ENCODE measurements at places on chromosomes 5 and 9.

- DNase-seq: no peak
Measured at GRCh38 chr9:29397148-29397547, 1823.9 kb upstream of the C9orf72 start.

GRCh38 chr5:77621440-77621839 lies 17.1 kb downstream of the OTP start:
- DNase-seq: no peak

DNA sequence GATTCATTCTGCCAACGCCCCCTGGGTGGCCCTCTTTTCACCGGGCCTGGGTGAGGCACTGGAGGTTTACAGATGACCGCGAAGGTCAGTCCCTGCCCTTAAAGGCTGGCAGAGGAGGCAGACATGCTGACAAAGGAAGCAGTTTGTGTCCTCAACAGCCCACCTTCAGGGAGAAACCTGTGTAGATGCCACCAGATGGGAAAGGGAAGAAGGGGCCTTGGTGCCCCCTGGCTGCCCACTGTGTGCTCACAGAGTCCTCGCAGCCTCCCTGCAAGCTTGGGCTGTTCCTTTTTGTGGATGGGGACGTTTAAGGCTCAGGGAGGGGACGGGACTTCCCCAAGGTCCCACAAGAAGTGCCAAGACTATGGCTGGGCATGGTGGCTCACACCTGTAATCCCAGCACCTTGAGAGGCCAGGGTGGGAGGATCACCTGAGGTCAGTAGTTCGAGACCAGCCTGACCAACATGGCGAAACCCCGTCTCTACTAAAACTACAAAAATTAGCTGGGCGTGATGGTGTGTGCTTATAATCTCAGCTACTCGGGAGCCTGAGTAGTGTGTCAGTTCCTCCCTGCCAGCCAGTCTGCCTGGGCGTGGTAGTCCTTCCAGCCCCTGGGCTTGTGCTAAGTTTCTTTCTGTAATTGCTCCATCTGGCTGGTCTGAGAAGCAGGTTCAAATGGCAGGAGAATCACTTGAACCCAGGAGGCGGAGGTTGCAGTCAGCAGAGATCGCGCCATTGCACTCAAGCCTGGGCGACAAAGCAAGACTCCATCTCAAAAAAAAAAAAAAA lies 36.2 kb downstream of the NEK6 start:
- DNase-seq: no peak

DNA sequence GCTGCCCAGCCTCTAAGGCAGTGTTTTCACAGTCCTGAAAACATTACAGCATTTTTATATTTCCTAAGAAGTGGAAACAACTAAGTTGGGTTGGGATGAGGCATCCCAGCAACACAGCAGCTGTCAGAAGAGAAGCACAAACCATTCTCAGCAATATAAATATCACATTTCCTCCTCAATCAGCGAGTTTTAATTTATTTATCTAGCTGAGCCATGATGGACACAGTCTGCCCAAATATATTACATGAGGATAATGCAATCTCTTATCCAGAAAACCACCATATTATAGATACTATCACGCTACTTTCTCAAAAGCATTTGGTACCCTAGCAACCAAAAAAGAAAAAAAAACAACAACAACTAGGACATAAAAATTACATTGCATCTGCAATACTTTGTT lies 158.5 kb downstream of the FSTL4 start:
- DNase-seq: no peak

DNA sequence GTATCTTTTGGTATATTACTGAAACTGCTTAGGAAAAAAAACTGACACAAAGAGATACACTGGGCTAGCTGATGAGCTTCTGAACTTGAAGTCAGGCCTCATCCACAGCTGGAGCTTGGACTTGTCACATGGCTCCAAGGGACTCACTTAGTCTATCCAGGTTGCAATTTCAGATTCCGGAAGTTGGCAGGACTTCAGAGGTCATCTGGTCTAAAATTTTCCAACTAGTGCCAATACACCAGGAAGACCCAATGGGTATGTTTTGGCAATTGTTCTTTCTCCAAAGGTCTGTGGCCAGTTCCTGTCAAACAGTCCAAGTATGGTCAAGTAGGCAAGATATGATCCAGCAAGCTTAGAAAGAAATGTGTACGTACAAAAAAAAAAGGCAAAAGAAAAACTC lies 36.7 kb downstream of the MRPS27 start:
- no peak for DNase-seq

GRCh38 chr9:96719921-96720320 lies 58.0 kb downstream of the ZNF510 start:
- no peak for DNase-seq

DNA sequence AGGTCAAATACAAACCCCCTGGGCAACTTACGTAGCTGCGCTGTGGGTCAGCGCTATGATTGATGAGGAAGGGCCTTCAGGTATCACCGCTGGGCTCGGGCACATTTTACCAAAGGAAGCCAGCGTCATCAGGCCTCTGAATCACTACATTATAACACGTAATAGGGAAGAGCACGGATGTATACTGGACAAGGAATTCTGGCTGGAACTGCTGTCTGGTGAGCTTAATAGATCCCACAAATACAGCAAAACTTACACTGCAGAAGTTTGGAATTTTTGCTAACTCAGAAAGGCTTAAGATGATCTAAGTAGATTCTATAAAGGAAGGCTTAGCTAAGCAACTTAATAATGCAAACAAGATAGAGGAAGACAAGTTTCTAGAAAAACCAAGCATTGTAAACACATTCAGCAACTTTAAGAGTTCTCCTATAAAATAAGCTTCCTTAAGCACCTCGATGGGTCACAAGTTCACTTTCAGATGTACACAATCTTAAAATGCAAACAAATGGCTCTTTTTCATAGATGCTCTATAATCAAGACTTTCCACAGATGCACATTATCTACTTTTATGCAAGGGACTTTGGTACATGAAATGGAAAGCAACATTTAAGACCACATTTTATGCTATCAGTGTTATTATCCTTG lies 360.1 kb upstream of the PANK3 start:
- DNase-seq: no peak

GRCh38 chr9:101458963-101459631 lies 23.5 kb upstream of the ALDOB start:
- DNase-seq: no peak

DNA sequence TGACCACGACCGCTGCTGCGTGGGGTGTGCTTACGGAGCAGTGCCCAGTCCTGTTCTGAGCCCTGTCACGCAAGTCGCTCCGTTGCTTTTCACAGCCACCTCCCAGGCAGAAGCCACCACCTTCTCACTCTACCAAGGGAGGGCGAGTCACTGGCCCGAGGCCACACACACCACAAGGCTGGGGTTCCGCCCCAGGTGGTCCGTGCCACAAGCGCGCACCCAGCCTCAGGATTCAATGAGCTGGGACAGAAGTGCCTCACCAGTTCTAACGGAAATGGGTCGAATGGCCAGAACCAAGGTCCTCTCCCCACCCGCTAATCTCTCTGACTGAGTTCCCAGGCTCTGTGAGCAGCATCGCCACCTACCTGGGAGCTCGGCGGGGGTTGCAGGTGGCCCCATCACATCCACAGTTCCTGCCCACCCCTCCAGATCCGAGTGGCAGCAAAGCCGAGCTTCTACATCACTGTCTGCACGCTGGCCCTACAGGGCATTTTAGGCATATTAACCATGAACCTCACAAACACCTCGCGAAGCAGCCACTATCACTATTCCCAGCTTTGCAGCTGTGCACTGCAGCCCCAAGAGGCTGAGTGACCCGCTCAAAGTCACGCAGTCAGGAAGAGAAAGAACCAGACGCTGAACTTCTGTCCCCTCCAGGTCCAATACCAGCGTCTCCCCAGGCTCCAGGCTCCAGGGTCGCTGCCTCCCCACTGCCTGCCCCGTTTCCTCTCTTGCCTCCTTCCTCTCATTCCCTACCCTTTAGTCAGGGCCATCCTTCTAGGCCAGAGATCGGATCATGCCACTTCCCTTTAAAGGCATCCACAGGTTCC lies 92.1 kb upstream of the PHYKPL start:
- no peak for DNase-seq

- DNase-seq: no peak
Measured at GRCh38 chr5:6780802-6781391, 67.7 kb downstream of the TENT4A start.

GRCh38 chr9:100869326-100869725 lies 159.2 kb upstream of the PLPPR1 start:
- no peak for DNase-seq

- no peak for DNase-seq
Measured at GRCh38 chr5:148208226-148208625, 5.4 kb downstream of the SPINK6 start.

- DNase-seq: no peak
Measured at GRCh38 chr9:69657269-69657668, 14.9 kb downstream of the APBA1 start.

DNA sequence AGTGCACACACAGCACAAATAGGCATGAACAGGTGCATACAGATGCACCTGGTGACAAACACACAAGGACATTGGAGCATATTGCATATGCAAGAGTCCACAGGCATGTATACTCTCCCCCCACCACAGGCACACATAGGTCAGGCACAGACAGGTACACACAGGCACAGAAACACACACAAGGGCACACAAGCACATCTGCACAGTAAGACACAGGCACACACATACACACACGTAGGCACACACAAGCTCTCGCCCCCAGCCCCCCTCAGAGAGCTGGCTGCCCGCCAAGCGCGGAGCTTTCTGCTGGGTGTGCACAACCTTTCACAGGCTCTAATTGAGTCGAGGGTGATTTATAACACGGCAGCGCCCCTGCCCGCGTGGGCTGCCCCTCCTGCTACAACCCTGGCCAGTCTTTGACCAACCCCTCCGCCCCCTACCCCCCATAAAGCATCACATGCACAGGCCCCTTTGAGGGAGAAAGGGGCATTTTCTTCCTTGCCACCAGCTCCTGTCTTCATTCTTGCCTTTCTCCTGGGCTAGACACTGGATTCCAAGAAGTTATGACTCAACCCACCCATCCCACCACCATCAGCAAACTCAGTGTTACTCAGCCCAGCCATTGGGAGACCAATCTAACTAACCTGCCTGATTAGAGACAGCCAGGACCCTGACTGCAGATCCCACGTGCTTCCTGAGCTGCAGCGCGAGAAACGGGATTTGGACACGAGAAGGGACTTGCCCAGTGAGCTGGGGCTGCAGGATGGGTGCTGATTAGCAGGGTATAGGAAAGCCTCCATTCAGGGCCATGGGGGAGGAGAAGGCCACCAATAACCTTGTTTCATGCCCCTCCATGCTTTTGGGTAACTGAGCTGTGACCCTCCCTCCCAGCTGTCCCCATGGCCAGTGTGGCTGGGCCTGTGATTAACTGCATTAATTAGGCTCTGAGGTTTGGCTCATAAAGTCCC lies 42.8 kb upstream of the PSD2 start:
- no peak for DNase-seq

DNA sequence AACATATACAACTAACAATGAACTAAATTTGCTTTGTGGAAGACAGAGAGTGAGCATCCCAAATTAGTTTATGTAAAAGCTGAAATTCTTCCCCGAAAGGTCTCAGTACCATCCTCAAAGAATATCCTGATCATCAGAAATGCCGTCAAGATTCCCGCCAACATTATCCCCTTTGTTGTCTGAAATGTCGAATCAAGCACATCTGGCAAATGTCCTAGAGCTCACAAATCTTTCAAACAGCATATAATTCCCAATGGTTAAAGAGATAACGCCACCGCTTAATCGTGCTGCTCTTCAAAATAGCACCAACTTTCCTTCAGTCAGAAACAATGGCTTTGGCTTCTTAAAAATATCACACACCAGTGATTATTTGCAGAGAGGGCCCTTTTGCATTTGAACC lies 23.8 kb downstream of the MORN5 start:
- DNase-seq: no peak

GRCh38 chr5:14397717-14398116 lies 183.9 kb upstream of the OTULINL start:
- DNase-seq: no peak

- DNase-seq: no peak
Measured at GRCh38 chr5:13939638-13940037, 4.8 kb downstream of the DNAH5 start.

DNA sequence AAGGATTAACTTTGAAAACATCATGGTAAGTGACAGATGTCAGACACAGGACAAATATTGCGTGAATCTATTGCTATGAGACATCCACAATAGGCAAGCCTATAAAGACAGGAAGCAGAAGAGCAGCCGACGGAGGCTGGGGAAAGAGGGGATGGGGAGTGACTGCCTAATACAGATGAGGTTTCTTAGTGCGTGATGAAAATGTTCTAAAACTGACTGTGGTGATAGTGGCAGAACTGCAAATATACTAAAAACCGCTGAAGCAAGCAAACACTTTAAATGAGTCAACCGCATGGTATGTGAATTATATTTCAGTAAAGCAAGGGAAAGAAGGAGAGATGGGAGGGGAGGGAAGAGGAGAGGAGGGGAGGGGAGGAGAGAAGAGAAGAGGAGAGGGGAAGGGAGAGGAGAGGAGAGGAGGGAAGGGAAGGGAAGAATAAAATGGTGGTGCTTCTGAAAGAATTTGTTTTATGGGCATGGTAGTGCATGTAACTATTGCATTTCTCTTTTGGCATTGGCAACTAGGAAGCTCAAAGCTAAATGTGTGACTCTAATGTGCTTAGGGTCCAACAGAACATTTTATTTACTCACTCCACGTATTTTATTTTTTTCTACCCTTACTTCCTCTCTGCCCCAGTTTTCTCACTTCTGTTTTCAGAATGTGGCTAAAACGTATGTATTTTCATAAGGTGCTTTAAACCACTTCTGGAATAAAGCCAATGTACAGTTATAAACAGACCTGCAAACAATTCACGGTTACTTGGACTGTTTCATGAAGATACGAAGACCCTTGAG lies 21.3 kb downstream of the AKNA start:
- DNase-seq: no peak

GRCh38 chr9:88373045-88373444 lies 15.2 kb upstream of the SPIN1 start:
- DNase-seq: no peak

GRCh38 chr9:121557581-121558447 lies 58.2 kb upstream of the GGTA1 start:
- DNase-seq: no peak

DNA sequence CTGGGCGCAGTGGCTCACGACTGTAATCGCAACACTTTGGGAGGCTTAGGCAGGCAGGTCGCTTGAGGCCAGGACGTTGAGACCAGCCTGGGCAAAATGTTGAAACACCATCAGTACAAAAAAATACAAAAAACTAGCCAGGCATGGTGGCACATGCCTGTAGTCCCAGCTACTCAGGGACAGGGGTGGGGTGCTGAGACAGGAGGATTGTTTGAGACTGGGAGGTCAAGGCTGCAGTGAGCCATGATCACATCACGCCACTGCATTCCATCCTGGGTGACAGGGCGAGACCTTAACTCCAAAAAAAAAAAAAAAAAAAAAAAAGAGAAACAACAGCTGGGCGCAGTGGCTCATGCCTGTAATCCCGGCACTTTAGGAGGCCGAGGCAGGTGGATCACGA lies 23.7 kb downstream of the DCAF12 start:
- no peak for DNase-seq

Data from activated CD4-positive, alpha-beta T cell treated with anti-CD3 and anti-CD28 coated beads for 24 hours (primary cell).